ENCODE measurements at places on chromosomes 1 and 21. TPM values are rescaled to one million over a fixed set of nuclear protein-coding genes. Genes with fewer than 3 reads are reported as not detected.

The C8A gene
- total RNA-seq: not detected

The CDC7 gene
- 3.3 TPM for total RNA-seq

DNA sequence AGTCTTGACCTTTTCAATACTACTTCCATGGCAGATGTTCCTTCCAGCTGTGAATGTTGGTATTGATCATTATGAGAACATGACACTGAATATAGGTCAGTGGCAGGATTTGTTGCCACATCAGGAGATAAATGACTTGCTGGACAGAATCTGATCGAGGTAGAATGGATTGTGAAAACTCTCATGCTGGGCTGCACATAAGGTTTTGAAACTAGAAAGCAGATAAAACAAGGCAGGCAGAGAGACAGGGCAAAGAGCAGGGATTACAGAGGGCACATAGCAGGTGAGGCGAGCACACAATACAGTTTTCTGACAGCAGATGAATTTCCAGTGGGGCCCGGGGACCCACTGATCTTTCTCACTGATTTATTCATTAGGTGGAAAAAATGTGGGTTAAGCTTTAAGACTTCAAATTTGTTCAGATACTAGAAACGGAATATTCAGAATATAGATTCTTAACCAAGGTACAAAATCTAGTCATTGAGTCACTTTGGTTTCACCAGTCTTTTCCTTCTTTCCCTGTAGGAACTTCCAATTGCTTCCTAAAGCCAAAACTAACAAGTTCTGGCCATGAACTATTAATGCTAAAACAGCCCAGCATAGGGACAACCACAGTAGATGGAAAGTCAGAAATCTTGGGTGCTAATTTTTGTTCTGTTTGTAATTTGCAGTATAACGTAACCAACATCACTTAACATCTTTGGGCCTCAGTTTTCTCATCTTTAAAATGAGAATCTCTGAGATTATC lies 296.0 kb upstream of the PTBP2 start:
- H3K4me3 ChIP-seq: no peak overlapping the region
- no peak overlapping the region for H3K27ac ChIP-seq
- DNase-seq: no peak
- H3K4me1 ChIP-seq: no peaks in the 10 kb centered on the region

DNA sequence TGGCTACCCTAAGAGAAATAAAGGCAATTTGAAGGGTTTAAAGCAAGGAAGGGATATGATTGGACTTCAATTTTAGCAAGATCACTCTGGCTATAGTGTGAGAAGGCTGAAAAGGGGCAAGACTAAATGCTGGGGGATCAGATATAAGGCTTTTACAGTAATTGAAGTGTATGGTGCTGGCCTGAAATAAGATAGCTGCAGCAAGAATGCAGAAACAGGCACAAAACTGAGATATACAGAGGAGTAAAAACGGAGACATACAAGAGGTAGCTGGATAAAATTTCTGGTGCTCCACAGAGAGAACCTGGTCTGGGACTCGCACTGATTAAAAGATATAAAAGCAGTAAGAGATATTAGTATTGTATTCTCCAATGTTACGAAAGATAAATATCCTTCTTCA lies 92.0 kb downstream of the DENND1B start:
- H3K4me3 ChIP-seq: no peak overlapping the region
- no peaks in the 10 kb centered on the region for H3K27me3 ChIP-seq
- no peak for DNase-seq
- H3K4me1 ChIP-seq: no peaks in the 10 kb centered on the region

- no peaks in the 10 kb centered on the region for H3K4me1 ChIP-seq
- H3K4me3 ChIP-seq: no peak overlapping the region
- H3K36me3 ChIP-seq: peaks cover 32% of the 10 kb centered on the region
- H3K27ac ChIP-seq: no peak overlapping the region
These were observed 14.2 kb downstream of the VPS13D start for GRCh38 chr1:12244078-12244477.

DNA sequence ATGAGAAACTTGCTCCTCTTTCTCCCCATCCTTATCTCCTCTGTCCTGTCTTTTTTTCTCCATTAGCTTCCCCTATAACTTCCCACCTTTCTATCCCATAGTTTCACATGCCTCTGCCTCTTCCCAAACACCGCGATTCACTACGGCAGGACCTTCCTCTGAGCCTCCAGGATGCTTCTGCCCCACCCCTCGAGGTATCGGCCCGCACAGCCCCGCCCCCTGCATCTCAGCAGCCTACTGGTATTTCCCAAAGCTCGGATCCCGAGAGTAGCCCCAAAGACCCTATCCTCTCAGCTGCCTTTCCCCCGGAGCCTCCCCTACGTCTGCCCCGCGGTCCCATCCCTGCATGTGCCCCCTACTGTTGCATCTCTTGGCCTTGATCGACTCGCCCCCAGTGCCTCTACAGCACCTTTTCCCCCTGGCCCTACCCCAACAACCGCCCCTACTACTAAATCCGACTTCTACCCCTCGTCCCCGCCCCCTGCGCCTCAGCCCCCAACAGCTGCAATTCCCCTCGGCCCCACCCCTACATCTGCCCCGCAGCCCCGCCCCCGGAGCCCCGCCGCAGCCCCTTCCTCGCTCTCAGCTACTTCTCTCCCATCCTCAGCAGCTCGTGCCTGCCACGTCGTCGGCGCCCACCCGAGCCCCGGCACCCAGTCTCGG lies 512 bp downstream of the PIAS3 start:
- H3K4me1 ChIP-seq: peaks cover 11% of the 10 kb centered on the region
- H3K4me3 ChIP-seq: peak overlapping the region; percentile 96
- H3K36me3 ChIP-seq: peaks cover 32% of the 10 kb centered on the region
- no peak for DNase-seq

GRCh38 chr1:214331827-214332423 lies 51.0 kb downstream of the SMYD2 start:
- no peaks in the 10 kb centered on the region for H3K4me1 ChIP-seq
- DNase-seq: no peak
- H3K27ac ChIP-seq: no peak overlapping the region
- peaks cover 7% of the 10 kb centered on the region for H3K36me3 ChIP-seq

- no peak overlapping the region for H3K4me3 ChIP-seq
- H3K36me3 ChIP-seq: no peaks in the 10 kb centered on the region
- no peaks in the 10 kb centered on the region for H3K27me3 ChIP-seq
- peaks cover 6% of the 10 kb centered on the region for H3K4me1 ChIP-seq
- no peak overlapping the region for H3K27ac ChIP-seq
These were observed 10.3 kb upstream of the LEFTY1 start for GRCh38 chr1:225899044-225899925.

The LCE3E gene
- not detected for total RNA-seq

All from astrocyte (in vitro differentiated cells and primary cell).